Chondrocyte (in vitro differentiated cells): ENCODE measurements at places on chromosomes 4 and X.

GRCh38 chrX:68932611-68933010 is 103.8 kb downstream of the EFNB1 start:
- DNase-seq: no peak

- no peak for DNase-seq
These were observed 14.3 kb downstream of the RNF4 start for GRCh38 chr4:2483237-2483636.

DNA sequence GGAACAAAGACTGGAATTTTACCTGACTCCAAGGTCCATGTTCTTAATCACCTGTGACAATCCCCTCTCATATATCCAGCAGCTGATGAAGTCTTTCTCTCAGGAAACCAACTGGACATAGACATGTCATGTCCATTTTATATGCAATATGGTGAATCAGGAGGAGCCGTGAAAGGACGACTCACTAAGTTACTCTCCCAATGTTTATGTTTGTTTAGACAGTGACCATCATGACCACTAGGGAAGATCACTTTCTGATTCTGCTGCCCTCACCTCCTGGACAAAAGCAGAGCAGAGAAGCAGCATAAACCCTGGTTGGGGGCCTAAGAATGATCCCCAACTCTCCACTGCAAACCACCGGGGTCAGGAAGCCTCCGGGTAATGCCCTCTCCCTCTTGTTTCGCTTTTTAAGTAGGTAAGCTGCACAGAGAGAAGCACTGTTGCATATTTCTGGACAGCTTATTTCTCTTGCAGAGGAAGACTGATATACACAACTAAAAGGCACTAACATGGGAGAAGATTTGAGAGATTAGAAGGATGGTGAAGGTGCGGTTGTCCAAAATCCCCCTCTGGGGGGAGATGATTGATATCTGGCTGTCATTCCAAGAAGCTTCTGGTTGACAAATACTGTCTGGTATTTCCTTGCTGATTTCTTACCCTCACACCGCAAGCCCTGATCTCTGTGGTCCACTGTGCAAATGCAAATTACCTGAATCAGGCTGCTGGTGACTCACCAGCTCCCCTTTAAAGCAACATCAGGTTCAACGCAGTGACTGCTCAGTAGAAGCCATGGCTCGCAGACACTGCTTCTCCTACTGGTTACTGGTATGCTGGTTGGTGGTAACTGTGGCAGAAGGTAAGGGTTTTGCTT is at the start of gene ODAPH:
Gene ODAPH (plus strand): TSS at position 773 of the 871 bp plus-strand sequence. CDS start 17 bp downstream, at position 790.
- DNase-seq: no peak

DNA sequence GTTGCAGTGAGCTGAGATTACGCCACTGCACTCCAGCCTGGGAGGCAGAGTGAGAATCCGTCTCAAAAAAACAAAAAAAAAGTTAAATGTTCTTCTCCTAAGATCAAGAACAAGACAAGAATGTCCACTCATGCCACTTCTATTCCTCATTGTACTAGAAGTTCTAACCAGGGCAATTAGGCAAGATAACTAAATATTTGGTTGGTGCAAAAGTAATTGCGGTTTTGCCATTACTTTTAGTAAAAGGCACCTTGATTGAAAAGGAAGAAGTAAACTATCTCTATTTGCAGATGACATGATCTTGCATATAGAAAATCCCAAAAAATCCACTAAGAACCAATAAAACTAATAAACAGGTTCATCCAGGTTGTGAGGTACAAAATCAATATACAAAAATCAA is 24.0 kb upstream of the SLC7A3 start:
- DNase-seq: no peak

GRCh38 chr4:181365671-181366070 is 877.5 kb upstream of the TENM3 start:
- DNase-seq: no peak

GRCh38 chr4:129092631-129093190 is 628 bp downstream of the SCLT1 start:
- no peak for DNase-seq

- DNase-seq: no peak
These were observed 180.7 kb downstream of the CRLF2 start for GRCh38 chrX:1031521-1032430.

DNA sequence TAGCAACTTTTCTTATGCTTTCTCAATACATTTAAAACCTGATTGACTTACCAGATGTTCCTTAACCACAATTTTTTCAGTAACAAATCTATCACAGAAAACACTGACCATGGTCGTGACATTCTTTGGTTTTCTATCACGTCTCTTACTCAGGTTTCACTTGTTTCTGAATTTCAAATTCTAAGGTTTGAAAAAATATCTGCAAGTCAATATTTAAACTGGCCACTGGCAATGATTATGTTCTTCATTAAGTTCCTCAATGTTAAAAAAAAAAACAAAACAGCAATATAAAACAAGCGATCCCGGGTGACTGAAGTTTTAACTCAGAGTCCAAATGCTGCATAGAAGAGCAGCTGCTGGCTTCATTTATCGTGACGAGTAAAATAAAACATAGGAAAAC is 128.9 kb downstream of the RBM47 start:
- no peak for DNase-seq

GRCh38 chr4:173171098-173171497 is 2.5 kb downstream of the GALNT7 start:
- DNase-seq: no peak
